ENCODE measurements at places on chromosomes 6 and 20. TPM values are rescaled to one million over a fixed set of nuclear protein-coding genes. Genes with fewer than 3 reads are reported as not detected.

The NAPB gene
- 5.8 TPM for total RNA-seq

The HSPA1L gene
- total RNA-seq: 1.4 TPM

The C20orf144 gene
- total RNA-seq: under 0.01 TPM

The LY6G6F gene
- not detected for total RNA-seq

The NUP153 gene
- 20.3 TPM for total RNA-seq

The MANEA gene
- 6.5 TPM for total RNA-seq

The TBC1D32 gene
- total RNA-seq: 2.3 TPM

The DEFB127 gene
- not detected for total RNA-seq

The VGLL2 gene
- total RNA-seq: not detected

The MED20 gene
- 34.3 TPM for total RNA-seq

The HAO1 gene
- not detected for total RNA-seq

The KIAA0408 gene
- total RNA-seq: not detected

The HDDC2 gene
- total RNA-seq: 1.1 TPM

The TREML1 gene
- total RNA-seq: not detected

DNA sequence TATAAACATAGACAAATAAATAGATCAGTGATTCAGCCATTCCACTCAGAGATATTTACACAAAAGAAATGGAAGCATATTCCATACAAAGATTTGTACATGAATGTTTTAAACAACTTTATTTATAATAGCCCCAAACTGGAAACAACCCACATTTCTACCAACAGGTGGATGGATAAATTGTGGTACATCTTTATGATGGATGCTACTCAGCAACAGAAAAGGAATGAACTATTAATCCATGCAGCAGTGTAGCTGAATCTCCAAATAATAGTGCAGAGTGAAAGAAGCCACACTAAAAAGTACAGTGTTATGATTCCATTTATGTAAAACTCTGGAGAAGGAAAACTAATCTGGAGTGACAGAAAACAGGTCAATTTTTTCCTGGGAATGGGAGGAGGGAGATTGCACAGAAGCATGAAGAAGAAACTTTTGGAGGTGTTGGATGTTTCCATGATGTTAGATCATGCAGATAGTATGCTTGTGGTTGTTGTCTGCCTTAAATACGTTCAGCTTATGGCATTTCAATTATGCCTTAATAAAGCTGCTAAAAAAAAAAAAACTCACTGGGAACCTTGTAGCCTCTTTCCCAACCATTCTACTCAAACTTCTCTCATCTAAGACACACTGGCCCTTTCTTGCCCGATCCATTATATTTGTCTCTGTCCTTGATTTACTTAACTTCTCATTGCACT is 100.9 kb downstream of the PPP1R14C start:
- no peak for DNase-seq

DNA sequence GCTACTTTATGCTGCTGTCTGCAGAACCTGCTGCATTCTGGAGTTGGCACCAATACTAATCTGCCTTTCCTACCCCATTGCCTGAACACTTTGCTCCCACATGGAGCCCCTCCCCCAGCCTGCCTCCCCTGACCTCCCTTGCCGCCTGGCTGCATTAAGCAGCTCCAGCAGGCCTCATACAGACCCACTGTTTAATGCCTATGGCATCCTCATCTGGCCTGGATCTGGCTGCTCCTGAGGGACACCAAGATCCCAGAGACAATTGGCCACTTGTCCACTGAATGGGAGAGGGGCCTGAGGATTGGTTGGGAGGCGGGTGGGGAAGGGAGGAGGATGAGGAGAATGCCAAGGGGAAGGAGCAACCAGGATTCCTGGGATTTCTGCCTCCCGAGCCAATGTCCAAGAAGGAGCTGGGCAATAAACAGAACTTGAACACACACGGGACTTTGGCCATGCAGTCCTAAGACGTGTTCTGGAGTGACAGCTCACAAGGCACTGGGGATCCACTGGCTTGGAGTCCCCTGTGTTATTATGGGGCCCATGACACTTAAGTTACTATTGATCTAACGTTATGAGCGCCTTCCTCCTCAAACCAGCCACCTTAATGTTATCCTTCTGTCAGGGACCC is 10.4 kb upstream of the KCNK5 start:
- DNase-seq: no peak

- no peak for DNase-seq
Observed at GRCh38 chr20:53574819-53575218, 18.8 kb downstream of the ZNF217 start.

DNA sequence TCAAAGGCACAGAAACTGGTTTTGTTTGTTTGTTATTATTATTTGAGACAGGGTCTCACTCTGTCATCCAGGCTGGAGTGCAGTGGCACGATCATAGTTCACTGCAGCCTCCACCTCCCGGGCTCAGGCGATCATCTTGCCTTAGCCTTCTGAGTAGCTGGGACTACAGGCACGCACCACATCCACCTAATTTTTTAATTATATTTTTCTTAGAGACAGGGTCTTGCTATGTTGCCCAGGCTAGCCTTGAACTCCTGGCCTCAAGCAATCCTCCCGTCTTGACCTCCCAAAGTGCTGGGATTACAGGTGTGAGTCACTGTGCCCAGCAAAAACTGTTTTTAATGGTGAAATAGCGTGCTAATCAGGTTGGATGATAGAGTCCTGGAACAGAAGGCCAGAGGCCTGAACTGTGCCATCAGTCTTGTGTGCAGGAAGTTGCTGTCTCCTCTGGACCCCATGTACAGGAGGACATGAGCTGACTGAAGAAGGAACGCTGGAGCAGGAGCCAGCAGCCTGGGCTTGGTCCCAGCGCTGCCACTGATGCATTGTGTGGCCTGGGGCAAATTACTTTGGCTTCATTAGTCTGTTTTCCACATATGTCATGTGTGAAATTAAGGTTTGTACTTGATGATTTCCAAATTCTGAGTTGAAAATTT is 4.9 kb downstream of the TM9SF4 start:
- DNase-seq: no peak

GRCh38 chr6:113829696-113830045 is 27.5 kb upstream of the MARCKS start:
- DNase-seq: no peak

- DNase-seq: no peak
Observed at GRCh38 chr20:4328541-4328940, 313.2 kb upstream of the RNF24 start.

GRCh38 chr6:37612475-37612874 is 85.2 kb downstream of the MDGA1 start:
- no peak for DNase-seq

DNA sequence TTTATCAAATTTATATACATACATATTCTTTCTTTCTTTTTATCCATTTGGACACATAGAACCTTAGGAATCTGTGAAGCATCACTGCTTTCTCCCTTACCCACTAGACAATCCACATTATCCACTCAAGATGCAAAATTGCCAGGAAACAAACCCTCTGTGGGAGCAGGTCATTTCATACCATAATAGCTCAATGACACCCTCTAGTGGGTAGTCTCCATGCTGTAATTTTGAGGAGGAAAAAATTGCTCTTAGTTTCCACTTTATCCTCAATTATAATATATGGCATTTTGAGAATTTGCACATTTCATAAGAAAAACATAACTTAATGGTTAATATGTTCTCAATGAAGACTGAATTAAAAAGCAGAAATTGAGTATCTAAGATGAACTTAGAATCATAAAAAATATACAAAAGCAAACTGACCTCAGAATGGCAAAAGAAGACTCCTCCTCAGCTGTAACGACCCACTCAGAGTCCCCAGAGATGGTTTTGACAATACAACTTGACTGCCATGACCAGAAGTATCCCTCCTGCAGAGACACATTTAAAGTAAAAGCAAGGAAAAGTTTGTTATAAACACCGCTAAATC is 164.1 kb downstream of the FRK start:
- no peak for DNase-seq

DNA sequence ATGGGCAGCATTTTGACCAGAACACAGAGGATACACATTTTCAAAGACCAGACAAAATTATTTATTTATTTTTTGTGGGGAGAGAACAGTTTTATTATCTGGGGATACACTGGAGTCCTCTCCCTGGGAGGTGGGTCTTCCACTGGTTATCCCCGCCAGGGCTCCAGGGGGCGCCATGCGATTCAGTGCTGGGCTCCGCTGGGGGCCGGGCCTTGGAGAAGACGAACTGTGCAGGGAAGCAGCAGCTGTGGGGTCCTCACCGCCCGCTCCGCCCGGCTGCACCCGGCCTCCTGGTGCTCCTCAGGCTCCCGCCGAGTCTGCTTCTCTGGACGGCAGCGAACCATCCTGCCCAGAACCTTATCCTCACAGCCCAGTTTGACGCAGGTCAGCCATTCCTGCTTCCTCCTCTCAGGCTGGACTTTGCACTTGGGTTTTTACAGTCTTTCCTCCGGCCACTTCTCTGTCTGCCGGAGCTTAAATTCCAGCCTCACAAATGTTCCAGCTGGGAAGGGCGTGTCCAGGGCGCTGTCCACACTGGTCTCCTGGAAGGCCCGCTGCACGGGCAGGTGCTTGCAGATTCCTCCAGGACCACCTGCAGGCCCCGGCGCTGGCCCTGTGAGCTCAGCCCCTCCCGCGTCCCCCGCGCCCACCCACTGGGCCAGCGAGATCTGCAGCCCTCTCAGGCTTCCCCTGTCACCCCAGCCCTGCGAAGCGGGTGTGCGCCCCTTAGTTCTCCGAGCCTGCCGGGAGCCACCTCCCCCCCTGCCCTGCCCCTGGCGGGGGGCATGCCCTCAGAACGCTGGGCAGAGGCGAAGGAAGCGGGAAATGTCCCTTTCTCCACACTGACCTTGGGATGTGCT is 1830.0 kb upstream of the DEFB115 start:
- no peak for DNase-seq

DNA sequence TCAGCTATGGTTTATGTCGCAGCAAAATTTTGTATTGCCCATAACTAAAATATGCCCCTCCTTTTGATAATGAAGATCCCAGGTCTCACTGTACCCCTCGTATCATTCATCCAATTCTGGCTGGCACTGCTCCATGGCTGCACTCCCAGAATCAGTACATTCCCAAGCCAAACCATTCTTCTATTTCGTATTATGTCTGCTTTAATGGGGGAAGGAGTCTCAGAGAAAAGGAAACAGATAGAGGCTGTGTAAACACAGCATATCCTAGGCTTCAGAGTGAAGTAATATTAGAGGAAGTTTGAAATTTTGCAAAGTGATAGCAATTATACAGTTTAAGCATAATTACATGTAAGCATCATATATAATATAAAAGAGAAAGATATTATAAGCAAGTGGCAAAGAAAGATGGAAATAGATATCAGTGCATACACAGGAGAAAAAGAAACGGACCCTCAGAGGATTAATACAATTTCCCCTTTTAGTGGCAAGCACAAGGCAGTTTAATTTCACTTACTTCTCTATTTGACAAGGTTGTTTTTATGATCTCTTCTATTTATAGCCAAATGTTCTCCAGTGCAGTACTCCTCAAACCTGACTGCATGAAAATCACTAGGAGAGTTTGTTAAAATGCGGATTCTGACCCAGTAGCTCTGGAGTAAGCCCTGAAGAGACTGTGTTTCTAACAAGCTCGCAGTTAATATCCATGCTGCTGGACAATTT is 56.5 kb upstream of the TENT5A start:
- DNase-seq: peak; percentile 85

DNA sequence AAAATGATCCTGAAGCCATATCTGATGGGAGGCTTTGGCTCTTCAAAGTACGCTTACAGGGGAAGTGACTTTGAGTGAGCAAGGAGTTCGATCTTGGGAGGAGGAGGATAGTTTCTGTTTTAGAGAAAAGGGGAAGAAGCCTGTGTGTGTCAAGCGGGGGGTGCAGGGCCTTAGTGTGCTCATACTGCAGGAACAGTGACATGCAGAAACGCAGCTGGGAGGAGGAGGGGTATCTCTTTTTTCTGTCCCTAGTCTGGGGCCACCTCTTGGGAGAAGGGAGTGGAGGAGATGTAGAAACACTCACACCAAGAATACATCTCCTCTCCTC is 19.8 kb downstream of the SIRPD start:
- DNase-seq: no peak

- DNase-seq: no peak
Observed at GRCh38 chr20:44701858-44702256, 13.3 kb upstream of the CCN5 start.

GRCh38 chr20:56805966-56806365 is 176.9 kb downstream of the TFAP2C start:
- DNase-seq: no peak

GRCh38 chr6:122930252-122931180 is 65.5 kb upstream of the CLVS2 start:
- no peak for DNase-seq

DNA sequence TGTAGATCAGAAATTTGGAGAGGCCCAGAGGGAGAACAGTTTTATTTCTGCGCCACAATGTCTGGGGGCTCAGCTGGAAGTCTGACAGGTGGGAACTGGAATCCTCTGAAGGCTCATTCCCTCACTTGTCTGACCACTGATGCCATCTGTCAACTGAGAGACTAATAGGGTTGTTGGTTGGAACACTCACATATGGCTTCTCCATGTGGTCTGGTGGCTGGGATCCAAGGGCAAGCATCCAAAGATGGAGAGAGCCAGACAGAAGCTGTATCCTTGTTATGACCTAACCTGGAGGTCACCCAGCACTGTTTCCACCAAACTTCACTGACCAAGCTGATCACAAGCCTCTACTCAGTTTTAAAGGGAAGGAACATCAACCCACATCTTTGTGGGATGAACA is 117.9 kb upstream of the AKAP12 start:
- peak; percentile 50 for DNase-seq

GRCh38 chr20:38354227-38354626 is 7.9 kb downstream of the LBP start:
- no peak for DNase-seq

DNA sequence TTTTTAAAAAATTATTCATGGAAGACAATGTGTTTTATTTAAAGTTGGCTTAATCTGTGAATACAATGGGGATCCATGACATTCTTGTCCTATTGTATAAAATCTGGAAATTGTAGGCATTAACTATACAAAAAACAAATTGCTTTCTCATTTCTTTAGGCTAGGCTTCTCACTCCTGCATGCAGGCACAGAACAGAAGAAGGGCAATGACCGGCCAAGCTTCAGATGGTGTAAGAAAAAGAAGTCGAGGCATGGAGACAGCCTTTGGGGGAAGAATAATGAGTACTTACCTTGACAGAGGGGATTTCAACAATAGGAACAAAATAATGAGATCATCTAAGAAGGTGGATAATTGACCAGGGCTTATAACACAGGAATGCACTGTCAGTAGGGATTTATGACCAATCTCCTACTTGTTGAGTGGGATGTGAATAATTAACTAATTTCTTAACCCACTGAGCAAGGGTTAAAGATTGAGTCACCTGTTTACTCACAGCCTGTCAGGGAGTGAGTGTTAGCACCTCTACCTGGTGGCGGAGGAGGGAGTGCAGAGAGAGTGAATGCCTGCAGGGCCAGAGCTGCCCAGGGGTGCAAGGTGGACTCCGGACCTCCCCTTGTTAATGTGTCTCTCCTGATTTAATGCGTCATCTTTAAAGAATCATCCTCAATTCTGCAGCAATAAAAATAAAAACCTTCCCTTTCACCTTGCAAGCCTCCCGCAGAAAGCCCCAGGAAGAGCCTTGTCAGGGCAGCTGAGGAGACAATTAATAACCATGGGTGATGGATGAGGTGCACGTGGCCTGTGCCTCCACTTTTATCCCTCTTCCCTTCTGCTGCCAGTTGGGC is 3.9 kb downstream of the SLC22A2 start:
- no peak for DNase-seq

Measured in dermis microvascular lymphatic vessel endothelial cell (primary cell).